ENCODE measurements at places on chromosomes 4 and X.

DNA sequence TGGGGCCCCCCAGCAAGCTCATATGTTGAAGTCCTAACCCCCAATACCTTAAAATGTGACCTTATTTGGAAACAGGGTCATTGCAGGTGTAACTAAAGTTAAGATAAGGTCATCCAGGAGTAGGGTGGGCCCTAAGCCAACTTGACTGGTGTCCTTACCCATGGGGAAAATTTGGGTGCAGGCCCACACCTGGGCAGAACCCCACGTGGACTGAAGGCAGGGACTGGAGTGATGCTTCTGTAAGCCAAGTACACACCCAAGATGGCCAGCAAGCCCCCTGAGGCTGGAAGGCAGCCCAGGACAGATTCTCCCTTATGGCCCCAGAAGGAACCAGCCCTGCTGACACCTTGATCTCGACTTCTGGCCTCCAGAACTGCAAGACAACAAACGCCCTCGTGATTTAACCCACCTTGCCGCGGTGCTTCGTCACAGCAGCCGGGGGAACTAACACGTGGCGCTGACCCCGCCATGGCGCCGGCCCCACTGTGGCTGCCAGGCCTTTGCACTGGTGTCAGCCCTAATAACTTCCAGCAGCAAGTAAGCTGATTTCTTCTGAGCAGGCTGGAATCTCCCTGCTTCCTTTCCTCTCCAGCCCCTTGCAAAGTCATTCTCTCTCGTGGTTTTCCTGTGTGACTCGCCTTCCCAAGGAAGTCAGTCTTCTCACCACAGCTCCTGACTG lies 23.2 kb upstream of the MXD4 start:
- ATAC-seq = no peak

DNA sequence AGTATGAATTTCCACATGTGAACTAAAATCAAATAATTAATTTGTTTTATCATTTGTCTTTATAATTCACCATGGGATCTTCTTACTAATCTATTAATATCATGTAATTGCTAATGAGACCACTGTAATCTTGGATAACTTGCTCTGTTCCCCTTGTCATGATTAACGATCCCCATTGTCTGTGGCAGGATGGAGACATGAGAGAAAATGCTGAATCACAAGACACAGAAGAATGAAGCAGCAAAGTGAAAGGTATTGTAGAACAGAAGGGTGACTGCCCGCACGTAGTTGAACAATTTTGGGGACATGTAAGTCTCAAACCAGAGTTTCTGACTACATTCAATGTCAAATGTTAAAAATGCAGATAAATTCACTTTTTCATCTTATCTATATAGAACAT lies 135.2 kb downstream of the EPHA5 start:
- ATAC-seq = no peak

GRCh38 chrX:118251271-118251670 lies 94.6 kb upstream of the WDR44 start:
- ATAC-seq = no peak

- peak; percentile 93 for ATAC-seq
Observed at GRCh38 chr4:128525992-128526630, 238.5 kb upstream of the PGRMC2 start.

- no peak for ATAC-seq
Observed at GRCh38 chr4:85515701-85516100, 40.8 kb downstream of the ARHGAP24 start.

GRCh38 chrX:135923353-135923752 lies 29.8 kb downstream of the SAGE1 start:
- no peak for ATAC-seq

DNA sequence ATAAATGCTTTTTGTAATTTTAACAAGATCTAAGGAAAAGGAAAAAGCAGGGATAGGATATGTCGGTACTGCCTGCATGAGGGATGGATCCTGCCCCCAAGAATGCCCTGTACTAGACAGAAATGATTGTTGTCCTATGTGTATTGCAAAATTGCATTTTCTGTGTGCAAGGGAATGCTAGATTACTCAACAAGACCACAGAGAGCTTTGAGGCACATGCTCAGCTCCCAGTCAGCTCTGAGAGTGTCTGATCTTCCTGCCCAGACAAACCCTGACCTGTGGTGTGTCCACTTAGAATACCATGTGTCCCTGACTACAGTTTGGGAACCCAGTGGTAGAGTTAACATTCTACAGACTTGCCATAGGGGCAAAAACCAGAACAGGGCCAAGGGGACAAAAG lies 129.2 kb upstream of the PAK3 start:
- ATAC-seq = no peak

DNA sequence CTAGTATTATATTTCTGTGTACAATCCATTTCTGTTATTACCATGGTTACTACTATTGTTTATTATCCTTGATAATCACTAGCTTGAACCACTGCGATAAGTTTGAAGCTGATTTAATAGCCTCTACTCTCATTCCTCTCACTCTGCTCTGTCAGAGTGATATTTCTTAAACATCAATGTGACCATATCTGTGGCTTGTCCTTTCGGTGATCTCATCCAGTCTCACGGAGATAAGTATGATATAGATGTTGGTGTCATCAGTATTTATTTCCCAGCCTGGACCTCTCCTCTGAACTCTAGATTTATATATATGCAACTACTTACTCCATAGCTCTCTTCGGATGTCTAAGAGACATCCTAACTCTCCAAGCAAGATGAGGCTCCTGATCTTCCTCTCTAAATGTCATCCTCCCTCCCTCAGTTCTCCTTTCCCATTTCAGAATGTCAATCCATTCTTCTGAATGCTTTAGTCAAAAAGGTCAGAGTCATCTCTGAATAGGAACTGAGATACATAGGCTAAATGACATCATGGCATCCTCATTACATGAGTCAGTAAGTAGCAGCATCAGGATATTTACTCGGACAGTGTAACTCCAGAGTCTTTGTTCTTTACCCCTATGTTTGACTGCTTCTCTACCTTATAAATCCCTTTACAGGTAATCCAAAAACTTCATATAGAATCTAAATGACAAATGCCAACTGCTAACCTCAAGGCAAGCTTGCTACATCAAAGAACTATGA lies 129.5 kb downstream of the PACRGL start:
- ATAC-seq = no peak

Data from esophagus mucosa (tissue), 1 donor.